Cardiac fibroblast (primary cell): ENCODE measurements at places on chromosomes 7 and 10.
A peak's percentile ranks its signal among the peaks of the same experiment; 100 is the strongest.

DNA sequence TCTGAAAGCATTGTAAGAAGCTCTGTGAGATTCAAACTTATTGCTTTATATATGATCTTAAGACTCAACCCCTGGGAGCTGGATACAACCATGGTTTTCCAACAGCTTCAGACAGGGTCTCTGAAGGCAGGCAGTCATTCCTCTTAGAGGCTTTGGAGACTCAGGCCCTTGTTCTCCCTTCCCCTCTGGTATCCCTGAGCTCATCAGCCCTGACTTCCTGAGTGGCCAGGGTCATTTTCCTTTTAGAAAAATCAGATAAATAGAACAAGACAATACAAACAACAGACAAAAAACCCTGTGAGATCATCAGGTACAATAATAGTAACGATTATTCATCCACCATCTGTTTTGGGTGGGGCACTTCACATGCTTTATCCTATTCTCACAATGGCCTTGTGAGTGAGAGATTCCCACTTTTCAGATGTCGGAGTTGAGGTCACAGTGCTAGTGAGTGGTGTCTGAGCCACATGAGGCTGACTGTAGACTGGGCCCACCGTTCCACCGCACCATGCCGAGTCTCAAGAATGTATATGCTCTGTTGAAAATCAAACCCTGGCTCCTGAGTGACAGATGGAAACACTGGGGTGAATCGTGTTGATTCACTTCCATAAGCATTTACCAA is 144.2 kb downstream of the CXCL12 start:
- DNase-seq: peak; percentile 85

DNA sequence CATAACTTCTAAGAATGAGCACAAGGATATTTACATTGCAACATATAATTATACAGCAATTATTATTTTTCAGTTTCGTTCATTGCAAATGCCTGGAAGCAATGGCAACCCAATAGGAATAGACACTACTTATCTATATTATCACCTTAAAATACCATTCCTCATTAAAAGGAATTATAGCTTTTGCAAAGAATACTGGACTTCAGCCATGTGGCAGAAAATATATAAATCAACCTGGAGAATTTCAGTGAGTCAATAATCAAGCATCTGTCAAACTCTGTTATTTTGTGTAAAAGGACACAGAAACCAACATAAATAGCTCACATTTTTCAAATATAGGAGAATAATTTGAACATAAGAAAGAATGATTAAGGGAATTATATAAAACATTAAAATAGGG is 96.1 kb upstream of the SEMA3C start:
- DNase-seq: no peak

DNA sequence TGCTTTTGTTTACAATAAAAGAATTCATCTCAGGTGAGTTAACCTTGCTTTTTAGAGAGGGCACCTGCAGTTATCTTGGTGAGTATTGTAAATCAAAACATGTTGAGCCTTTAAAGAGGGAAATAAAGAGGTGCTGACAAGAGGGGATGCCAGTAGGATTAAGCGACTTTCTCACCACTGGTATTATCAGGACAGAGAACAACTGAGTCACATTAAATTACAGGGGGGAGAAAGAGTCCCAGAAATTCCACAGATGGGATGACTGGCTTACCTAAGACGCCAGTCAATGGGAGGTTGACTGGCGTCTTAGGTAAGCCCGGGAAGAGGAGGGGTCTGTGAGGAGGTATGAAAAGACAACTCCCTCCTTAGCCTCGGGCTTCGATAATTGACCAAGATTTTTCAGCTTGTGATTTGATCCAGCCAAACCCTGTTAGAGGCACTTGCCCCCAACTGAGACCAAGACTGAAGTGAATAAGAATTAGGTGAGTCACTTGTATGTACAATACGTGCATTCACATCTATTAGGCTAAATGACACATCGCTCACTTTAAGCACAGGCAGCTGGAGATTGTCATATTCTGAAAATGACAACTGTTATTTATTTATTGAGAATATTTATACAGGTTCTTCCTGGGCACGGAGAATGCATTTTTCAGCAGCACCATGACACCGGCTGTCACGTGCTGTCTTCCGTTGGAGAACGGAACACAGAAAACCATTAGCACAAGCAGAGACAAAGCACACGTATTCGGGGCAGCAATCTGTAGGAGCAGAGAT is 117.6 kb downstream of the SEM1 start:
- no peak for DNase-seq

DNA sequence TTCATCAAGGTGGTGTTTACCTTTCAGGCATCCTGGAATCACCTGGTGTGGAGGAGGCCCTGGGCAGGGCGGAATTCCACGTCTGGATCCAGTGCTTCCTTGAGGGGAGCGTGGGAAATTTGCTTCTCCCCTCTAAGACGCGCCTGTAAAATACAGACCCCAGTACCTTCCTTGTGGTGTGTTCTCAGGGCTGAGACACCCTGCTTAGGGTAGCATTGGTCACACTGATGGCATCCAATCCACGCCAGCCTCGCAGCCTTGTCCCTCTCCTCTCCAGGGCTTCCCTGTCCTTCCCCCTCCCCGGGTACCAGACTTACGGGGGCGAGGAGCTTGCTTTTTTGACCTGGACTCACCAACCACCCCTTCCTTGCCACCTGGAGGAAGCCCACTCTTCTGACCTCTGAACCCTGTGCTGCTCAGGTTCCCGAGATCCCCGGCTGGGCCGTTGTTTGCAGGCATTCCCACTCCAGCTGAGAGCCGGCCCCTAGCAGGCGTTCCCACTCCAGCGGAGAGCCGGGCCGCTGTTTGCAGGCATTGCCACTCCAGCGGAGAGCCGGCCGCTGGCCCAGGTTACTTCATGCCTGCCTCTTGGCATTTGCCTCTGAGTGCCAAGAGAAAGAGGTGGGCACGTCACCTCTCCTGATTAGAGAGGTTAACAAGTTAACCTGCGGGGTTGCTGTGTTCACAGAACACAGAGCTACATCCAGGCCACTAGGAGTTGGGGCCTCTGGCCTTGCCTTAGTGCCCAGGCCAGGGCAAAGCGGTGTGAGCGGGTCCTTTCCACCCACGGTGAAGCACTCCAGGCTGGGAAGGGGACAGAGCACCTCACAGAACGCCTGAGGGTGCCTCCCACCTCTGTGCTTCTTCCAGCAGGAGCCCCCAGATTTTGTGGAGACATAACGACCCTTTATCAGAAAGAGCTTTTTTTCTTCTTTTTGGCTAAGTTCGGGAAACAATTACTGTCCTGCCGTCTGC is 254.0 kb upstream of the PPP2R2D start:
- no peak for DNase-seq

DNA sequence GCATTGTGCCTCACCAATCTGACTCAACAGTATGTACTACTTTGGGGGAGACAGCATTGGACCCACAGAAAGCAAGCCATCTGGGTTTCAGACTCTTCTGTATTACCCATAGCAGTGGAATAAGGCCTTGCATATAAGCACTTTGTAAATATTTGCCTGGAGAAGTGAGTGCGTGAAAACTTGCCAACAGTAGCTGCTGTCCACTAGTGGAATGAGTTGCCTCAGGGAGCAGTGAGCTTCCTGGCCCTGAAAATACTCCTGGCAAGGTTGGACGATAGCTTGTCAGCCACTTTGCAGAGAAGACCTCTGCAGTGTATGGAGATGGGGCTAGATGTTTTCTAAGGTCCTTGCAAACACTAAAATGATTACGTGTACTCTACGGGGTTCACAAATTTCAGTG is 21.6 kb downstream of the GARS1 start:
- DNase-seq: no peak

DNA sequence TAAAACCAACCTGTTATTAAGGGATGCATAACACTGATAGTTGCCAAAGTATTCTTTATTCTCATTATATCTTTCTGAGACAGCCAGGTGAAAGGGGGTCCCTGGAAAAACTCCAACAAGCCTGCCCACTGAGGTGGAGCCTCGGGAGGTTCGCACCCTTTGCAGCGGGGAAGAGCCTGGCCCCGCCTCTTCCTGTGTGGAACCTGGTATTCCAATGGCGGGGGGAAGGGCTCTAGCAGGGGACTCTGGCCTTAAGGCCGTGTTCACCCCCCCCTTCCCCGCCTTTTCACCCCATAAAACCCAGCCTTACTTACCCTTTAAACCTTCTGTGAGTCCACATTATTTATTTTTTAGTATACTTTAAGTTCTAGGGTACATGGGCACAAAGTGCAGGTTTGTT is 62.4 kb upstream of the PDK4 start:
- no peak for DNase-seq
